Fibroblast of skin of left quadriceps (primary cell): ENCODE measurements at places on chromosomes 1 and 21.

GRCh38 chr1:162236201-162236600 lies 140.5 kb downstream of the SPATA46 start:
- no peak for DNase-seq

DNA sequence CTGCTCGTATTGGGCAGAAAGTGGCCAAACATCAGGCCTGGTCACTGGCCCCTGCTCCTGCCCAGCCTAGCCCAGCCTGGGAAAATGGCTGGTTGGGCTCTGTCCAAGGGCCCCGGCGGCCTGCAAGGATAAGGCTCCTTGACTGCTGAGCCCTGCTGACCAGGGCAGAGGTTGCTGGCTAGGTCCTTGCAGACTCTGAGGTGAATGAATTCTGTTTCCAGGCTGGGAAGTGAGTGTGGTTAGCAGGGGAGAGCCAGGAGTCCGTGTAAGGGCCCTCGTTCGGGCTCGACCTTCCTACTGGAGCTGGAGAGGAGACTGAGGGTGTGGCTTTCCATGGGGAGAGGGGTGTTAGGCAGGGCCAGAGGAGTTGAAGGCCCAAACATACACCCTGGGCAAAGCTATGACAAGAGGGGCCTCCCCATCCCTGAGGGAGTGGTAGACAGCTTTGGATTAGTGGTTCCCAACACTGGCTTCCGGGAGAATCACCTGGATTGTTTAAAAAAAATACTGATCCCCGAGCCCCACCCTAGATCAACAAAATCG lies 20.6 kb downstream of the CSF1 start:
- DNase-seq = no peak

- no peak for DNase-seq
Measured at GRCh38 chr1:51610637-51611036, 6.3 kb upstream of the OSBPL9 start.

GRCh38 chr1:7432900-7433380 lies 338.2 kb upstream of the VAMP3 start:
- DNase-seq = no peak

DNA sequence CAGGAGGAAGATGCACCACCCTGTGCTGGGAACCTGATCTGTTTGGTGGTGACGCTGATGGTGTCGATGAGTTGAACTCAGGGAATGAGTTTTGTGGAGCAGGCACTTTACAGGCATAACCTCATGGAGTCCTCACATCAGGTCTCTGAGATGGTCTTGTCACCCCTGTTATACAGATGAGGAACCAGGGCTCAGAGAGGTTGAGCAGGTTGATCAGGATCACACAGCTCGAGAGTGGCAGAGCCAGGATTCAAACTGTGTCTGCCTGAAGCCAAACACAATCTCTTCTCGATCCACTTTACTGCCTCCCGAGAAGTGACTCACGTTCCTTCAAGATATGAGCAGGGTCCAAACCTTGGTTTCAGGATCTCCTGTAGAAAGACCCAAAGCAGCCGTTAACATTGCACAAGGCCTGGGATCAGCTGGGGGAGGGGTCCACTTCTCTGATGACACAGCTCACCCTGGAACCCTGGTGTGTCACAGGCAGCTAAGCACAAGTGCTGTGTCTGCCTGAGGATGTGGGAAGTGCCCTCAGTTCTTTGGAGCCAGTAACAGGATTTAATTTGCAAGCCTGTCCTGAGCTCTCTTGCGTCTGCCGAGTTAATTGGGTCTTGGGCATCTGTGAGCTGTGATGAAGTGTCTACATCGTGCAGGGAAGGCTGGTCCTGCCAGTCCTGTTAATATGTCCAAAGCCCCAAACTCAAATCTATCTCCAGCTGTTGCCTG lies 65.4 kb upstream of the STUM start:
- no peak for DNase-seq

DNA sequence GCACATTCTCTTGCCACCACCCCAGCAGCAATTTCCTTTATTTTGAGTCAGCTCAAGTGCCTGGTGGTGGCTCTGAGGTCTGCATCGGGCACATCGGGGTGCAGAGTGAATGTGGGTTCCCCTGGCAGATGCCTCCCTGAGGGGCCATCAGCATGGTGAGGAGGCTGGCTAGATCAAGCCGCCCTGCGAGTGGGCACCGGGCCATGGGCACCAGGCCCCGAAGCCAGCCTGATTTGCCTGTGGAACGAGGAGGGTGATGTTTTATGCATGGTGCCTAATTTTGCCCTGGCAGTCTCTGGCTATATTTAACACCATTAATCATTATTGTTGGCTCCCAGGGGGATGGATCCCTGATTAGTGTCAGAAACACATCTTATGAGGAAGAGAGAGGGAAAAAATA lies 36.3 kb downstream of the ACTL8 start:
- DNase-seq = no peak

DNA sequence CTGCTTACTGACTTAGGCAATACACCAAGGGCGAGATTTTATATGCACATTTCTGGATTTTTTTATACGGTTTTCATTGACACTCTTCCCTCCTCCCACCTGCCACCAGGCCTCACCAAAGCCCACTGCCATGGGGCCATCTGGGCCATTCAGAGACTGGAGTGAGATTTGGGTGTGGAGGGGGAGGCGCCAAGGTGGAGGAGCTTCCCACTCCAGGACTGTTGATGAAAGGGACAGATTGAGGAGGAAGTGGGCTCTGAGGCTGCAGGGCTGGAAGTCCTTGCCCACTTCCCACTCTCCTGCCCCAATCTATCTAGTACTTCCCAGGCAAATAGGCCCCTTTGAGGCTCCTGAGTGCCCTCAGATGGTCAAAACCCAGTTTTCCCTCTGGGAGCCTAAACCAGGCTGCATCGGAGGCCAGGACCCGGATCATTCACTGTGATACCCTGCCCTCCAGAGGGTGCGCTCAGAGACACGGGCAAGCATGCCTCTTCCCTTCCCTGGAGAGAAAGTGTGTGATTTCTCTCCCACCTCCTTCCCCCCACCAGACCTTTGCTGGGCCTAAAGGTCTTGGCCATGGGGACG lies 57.9 kb downstream of the LACTBL1 start:
- DNase-seq = no peak

GRCh38 chr1:186014370-186015037 lies 280.3 kb downstream of the HMCN1 start:
- peak; percentile 25 for DNase-seq

- no peak for DNase-seq
Measured at GRCh38 chr1:21531241-21531640, 22.0 kb downstream of the ALPL start.

- peak; percentile 39 for DNase-seq
Measured at GRCh38 chr1:113975211-113975895, 3.9 kb upstream of the OLFML3 start.

- DNase-seq = no peak
Measured at GRCh38 chr21:39153373-39153772, 29.9 kb downstream of the PSMG1 start.

- no peak for DNase-seq
Measured at GRCh38 chr1:84538599-84538998, 32.2 kb upstream of the GNG5 start.

DNA sequence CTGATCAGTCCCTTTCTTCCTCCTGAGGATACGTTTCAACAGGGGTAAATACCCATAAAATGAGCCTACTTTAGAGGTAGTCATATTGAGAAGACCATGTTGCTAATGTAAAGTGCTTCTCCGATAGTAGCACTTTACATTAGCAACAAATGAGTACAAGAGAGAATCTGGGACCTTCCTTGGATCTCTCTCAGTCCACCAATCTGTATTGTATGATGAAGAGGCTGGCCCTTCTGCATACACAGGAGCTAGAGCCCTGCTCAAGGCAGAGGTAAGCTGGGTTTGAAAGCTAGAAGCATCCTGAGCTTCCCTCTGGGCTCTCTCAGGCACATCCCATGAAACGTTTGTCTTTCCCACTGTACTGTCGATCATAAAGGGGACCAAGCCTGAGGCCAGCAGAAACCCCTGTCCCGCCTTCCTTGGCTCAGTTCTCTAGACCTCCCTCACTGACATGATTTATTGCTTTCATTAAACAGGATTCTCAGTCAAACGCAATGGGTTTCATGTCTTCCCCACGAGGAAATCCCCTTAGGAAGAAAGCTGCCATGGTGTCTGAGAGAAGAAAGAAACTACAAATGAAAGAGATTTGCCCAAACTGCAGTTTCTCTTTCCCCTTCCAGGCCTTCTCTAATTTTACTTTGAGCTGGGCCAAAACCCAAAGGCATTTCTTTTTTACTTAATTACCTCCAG lies 62.8 kb upstream of the BCAR3 start:
- DNase-seq = no peak

DNA sequence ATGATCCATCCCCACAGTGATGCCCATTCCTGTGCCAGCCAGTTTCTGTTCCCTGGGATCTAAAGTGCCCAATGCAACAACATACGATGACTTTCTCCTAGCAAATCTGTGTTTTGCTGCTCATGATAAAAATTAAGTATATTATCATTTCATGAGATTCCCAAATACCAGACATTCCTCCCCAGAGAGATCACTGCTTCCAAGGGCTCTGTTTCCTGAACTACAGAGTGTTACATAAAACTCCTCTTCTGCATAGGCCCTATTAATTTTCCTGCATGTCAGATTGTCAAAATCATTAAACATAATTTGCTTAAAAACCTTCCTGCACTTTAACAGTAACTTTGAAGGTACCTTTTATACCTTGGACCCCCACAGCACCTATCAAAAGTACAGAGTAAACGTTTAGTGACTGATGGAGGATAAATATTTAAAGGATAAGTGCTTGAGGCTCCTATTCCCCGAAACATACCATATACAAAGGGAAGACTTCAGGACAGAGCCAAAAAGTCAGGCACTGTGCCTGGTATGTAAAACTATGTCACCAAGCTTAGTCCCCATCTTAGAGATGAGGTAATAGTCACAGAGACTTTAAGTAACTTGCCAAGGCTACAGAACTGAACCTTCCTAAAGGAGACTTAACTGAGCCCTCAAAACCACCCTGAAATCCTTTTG lies 50.2 kb downstream of the SLC25A24 start:
- peak; percentile 21 for DNase-seq

- DNase-seq = no peak
Measured at GRCh38 chr21:34021726-34022125, 51.7 kb upstream of the MRPS6 start.

GRCh38 chr1:181503171-181503810 lies 20.0 kb downstream of the CACNA1E start:
- no peak for DNase-seq

DNA sequence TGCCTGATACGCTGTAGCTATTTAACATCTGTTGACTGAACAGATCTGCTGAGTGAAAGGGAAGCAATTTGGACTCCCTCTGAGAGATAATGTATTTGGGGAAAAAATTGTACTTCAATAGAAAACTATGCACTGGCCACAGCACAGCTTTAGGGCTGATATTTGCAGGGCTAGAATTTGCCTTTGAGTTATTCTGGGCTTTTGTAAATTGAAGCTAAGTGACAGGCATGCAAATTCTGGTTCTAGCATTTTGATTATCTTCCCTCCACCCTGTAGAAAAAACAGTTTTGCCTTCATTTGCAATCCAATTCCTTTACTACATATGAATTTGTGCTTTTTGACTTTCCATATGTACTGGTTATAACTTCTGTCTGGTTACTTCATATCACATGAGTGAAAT lies 7.9 kb downstream of the KYAT3 start:
- DNase-seq = no peak

- DNase-seq = no peak
Measured at GRCh38 chr1:200048244-200048643, 20.7 kb downstream of the NR5A2 start.

GRCh38 chr1:224784265-224785039 lies 145.0 kb upstream of the DNAH14 start:
- DNase-seq = peak; percentile 66

GRCh38 chr21:19076031-19076430 lies 672.4 kb upstream of the TMPRSS15 start:
- DNase-seq = no peak

- DNase-seq = no peak
Measured at GRCh38 chr1:70195342-70195741, 10.0 kb downstream of the LRRC40 start.

DNA sequence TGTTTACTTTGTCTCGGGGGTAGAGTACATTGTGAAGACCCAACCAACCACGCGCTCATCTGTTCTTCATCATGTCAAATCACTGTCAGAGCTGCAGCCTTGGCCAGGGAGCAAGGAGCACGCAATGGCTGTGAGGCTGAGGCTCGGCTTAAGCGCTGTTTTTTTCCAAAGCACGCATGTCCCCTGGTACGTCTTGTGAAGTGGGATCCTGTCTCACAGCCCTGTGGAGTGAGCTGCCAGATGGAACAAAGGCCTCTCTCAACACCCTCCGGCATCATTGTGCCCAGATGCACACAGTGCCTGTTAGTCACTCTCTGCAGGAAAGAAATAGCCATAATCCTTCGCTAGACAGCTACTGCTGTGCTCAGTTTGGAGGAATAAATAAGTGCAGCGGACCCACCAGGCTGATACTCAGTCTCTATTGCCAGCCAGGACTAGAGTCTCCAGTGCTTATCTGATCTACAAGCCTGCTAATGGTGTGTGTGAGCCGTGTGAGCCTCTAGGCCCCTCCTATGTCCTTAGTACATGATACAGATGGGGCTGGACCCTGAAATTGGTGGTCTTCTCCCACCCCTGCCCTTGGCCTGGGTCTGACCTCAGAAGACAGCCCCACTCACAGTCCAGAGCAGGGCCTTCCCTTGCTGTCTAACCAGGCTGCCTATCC lies 91.3 kb upstream of the COA6 start:
- no peak for DNase-seq

DNA sequence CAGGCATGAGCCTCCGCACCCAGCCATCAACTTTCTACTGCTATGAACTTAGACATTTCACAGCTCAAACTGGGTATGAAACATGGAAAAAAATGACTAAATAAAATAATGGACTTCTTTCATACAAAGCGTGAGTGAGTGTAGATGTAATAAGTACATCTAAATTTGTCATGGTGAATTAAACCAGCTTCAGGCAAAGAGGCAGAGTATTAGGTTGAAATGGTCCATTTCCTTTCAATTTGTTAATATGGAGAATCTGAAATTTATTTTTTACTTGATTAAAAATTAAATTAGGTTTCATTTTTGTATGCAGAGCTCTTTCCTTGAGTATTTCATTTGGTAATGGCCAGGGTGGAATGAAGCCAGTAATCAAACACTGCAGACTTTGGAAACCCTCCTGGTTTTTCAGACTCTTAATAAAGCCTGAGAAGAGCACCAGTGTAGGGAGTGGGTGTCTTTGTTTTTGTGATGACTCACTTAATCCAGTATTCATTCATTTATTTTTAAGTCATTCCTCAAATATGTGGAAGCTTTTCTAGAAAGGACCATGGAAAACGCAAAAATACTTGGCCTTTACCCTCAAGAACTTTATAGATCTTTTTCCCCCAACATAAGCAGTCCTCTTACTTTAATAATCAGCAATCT lies 49.2 kb downstream of the ALG14 start:
- peak; percentile 76 for DNase-seq

DNA sequence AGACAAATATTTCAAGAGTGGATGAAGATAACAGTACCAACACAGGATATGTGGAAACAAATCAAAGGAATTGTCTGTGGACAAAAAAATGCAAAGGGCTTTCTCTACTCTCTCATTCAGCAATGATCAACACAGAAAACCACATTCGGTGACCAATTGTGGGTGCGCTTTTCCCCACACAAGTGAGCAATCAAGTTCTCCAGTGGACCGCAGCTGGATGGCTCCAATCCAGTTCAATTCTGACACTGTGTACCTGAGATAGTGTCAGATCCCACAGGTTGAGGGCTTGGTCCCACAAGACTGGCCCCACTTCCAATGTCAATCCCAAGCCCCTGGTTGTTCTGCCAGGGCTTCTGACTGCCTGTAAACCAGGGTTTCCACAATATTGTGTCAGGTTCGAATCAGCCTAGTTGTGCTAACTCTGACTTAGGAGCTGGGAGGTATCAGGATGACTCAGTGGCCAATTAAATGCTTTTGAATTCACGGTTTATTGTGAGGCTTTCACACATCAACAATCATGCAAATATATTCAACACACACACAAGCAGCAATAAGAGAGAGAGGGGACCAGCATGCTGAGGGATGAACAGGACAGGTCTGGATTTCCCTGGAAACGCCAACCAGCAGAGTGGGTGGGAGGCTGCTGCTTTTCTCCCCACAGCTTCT lies 87.0 kb upstream of the BTG3 start:
- DNase-seq = no peak
